Cardiac fibroblast (primary cell): ENCODE measurements at places on chromosomes 3 and 15.

GRCh38 chr3:57951066-57951882 is 56.9 kb upstream of the FLNB start:
- DNase-seq: peak; percentile 87

DNA sequence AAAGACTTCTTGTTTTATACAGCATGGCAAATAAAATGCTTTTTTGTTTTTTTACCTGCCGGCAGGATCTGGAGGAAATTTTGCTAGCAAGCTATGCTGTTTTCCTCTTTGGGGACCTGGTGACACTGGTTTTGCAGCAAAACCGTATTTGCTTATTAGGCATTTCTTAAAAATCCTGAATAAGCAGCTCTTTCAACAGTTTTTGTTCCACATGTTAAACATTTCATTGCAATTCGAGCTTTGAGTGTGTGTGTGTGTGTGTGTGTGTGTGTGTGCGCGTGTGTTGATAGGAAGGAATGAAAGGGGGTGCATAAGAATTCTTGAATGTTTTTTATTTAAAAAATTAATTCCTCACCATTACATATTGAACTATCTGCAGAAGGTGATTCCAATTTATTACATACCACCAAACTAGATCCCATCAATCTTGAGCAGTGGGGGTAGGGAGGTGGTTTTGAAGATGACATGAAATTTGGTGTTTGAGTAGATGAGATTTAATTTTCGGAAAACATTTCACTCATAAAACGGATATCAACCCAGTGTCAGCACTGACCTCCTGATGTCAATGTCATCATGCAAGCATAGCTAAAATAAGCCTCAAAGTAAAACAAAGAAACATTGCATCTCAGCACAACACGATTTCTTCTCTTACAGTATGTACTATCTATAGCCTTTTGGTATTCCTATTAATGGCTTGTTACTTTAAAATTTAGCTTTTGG is 17.3 kb downstream of the ZBTB38 start:
- no peak for DNase-seq

DNA sequence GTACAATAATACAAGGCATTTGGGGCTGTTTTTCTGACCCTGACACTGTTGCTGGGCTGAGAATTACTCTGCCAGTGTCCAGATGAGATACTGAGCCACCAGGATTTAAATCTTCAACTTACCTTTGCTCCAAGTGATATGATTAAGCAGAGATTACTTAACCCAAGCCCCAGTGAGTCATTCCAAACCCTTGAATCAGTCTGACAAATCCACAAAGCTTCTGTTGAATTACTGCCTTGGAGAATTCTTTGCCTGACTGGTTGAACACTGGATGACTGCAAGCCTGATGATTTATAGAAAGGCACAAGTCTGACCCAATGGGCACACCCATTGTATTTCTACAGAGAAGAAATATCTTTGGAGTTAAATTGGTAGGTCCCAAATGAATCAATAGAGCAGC is 88.2 kb upstream of the TSC22D2 start:
- DNase-seq: peak; percentile 72

GRCh38 chr3:50010959-50011358 is 71.0 kb downstream of the RBM6 start:
- peak; percentile 49 for DNase-seq

GRCh38 chr3:45599984-45600650 is 5.6 kb downstream of the LIMD1 start:
- no peak for DNase-seq

- DNase-seq: peak; percentile 83
Measured at GRCh38 chr3:46089237-46090011, 62.1 kb upstream of the XCR1 start.

DNA sequence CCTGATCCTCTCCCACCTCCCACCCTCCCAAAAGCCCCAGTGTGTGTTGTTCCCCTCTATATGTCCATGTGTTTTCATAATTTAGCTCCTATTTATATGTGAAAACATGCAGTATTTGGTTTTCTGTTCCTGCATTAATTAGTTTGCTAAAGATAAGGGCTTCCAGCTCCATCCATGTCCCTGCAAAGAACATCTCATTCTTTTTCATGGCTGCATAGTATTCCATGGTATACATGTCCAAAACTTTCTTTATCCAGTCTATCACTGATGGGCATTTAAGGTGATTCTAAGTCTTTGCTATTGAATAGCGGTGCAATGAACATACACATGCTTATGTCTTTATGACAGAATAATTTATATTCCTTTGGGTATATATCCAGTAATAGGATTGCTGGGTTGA is 53.4 kb downstream of the DCBLD2 start:
- DNase-seq: no peak

- DNase-seq: peak; percentile 52
Measured at GRCh38 chr3:171129827-171130226, 103.3 kb upstream of the SLC2A2 start.

DNA sequence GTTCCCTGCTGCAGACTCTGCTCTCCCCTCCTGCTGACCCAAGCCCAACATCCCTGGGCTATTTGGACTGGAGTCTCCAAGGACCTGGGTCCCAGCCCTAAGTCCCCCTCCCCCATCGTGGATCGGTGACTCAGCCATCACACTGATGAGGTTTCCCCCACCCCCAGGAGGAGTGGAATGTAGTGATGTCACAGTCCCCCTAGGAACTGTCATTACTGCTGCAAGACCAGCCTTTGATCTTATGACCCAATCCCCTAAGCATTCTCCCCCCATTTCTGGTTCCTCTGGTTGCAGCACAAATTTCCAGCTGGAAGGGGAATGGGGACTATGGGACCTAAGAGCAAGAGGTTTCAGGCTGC is 63.4 kb upstream of the CSPG4 start:
- DNase-seq: peak; percentile 45

DNA sequence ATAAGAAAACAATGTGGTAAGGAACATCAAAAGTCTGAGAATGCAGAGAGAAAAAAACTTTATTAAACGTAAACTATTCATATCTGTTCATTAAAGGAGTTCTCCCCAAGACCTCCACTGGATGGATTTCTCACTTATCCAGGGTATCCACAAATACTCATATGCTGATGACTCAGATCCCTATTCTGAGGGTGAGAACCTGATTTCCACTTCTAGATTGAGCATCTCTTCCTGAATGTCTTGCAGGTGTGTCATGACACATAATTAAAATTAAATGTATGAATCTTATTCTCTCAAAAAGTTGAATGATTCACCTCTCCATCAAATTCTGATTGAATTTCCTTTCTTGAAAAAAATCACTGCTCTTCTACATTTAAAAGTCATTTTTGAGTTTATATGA is 199.9 kb downstream of the MFSD1 start:
- DNase-seq: no peak

DNA sequence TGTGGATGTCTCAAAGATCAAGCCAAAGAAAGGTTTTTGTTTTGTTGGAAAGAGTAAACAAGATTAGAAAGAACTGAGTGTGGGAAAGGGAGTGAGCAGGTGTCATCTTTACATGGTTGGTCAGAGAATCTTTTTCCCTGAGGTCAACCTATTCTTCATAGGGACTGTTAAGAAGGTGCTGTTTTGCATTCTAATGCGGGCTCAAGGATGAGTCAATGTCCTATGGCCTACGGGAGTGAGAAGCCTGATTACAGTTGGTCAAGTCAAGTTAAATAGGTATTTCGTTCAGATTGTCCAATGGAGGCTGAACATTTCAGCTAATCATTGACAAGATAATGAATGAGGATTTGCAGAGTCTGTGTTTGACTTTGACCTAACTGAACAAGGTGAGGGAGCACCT is 491.2 kb upstream of the PDZRN3 start:
- no peak for DNase-seq

DNA sequence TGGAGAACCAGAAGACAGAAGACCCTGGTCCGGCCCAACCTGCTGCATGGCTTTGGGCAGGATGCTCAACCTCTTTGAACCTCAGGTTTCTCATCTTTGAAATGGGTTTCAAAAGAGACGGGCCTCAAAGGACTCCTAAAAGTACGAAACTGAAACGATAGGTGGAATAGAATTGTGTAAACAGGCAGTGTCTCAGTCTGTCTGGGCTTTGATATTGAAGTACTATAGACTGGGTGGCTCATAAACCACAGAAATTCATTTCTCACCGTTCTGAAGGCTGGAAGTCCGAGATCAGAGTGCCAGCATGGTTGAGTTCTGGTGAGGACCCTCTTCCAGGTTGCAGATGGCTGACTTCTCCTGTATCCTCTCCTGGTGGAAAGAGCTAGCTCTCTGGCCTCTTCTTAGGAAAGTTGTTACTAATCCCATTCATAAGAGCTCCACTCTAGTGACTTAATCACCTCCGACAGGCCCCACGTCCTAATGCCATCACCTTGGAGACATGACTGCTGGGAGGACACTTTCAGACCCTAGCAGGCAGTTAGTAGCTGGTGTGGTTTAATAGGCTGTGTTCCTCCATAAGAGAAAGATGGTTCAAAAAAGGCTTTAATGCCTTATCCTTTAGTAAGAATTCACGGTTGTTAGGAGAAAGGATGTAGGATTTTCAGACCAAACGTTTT is 35.7 kb downstream of the SSUH2 start:
- DNase-seq: no peak

DNA sequence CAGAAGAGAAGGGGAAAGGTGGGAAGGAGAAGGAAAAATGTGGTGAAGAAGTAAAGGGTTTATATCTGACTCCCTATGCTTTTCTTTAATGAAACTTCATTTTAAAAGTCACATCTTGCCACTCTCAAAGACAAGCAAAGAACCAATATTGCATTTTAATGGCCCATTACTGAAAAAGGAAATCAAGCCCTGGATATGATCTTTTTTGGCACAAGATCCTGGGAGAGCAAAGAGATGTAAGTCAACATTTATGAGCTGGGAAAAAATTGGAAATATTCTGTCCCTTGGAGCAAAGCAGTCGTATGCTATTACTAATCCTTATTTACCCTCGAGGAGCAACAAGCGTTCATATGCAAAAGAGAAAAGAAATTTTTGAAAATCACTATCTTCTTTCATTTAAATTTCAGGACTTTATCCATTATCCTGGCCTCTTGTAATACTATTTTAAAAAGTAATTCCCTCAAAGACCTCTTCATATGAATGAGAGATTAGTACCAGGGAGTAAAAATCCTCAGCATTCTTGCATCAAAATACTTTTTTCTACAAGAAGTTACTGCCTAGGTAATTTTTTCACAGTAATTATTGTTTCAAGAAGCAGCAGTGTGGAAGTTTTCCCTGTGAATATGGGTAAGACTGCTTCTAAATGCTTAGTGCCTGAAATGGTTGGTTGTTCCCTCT is 435.3 kb upstream of the PDZRN3 start:
- DNase-seq: no peak

- DNase-seq: peak; percentile 88
Measured at GRCh38 chr3:188266562-188267274, 112.8 kb downstream of the LPP start.

GRCh38 chr15:79357566-79357965 is 46.7 kb downstream of the TMED3 start:
- no peak for DNase-seq

DNA sequence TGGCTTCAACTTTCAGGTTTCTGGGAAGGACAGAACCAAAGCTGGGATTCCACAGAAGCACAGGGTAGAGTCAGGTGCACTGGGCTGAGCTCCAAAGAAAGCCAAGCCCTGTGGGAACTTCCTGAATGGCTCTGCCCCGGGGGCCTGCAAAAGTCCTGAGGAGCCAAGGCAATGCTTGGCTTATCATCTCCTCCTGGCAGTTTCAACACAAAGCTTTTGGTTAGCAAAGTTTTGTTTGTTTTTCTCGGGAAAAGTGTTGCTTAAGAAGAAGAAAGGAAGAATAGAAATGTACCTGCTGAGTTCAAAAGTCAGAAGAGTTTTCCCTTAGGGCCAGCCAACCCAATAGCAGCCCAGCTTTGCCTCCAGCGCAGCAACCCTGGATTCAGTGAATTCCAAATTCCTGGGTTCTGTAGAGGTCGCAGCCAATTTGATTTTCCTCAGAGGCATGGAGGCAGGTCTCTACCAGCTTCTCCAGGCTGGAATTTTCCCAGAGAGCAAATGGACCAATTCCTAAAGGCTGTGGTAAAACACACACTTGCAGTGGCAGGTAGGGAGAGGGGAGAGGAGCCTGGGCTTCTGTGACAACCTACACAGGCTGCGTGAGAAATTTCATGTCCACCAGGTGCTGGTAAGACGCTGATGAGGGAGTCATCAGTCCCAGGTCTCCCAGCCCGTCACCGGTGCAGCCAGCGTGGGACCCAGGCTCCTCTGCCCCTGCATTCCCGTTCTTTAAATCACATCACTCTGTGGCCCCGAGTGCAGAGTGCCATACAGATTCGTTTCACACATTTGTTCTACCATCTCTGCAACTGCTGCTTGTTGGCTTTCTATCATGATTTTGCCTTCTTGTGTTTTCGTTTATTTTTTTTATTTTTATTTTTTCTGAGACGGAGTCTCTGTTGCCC is 54.3 kb upstream of the SNRPA1 start:
- no peak for DNase-seq

- no peak for DNase-seq
Measured at GRCh38 chr3:137052298-137052697, 94.5 kb downstream of the IL20RB start.

- DNase-seq: no peak
Measured at GRCh38 chr15:101596633-101597032, 55.5 kb downstream of the TM2D3 start.

DNA sequence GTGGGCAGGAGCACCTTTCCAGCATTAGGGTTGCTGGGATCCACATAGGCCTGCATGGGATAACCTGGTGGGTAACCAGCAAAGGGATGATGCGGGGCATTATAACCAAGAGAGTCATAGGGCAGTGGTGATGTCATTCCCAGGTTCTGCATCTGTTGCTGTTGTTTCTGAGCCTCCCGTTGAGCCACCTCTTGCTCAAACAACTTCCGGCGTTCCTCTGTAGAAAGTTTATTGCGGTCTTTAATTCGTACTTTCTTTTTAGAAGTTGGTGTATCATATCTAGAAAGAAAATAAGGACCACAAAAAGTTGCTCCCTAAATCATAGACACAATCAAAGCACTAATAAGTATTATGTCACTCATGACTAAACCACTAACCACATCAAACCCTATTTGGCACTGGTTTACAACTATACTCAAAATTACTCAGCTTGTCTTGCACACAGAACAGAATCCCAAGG is 77.8 kb downstream of the NBEAL2 start:
- peak; percentile 27 for DNase-seq

- no peak for DNase-seq
Measured at GRCh38 chr3:140185375-140185774, 250.4 kb downstream of the CLSTN2 start.

- DNase-seq: no peak
Measured at GRCh38 chr15:69990566-69991421, 106.9 kb downstream of the TLE3 start.

DNA sequence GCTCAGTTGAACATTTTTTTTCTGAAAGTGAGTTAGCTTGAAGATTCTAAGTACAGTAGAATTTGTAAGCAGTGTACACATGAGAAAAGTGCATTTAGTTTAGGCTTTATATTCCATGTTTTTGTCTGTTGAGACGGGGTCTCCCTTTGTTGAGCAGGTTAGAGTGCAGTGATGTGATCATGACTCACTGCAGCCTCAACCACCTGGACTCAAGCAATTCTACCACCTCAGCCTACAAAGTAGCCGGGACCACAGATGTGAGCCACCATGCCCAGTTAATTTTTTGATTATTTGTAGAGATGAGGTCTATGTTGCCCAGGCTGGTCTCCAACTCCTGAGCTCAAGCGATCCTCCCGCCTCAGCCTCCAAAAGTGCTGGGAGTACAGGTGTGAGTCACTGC is 5.3 kb upstream of the CSNK1G1 start:
- no peak for DNase-seq

- DNase-seq: no peak
Measured at GRCh38 chr15:58479941-58480340, 48.1 kb downstream of the LIPC start.
